Esophagus squamous epithelium (tissue), 5 donors: ENCODE measurements at places on chromosomes 3 and 15.

DNA sequence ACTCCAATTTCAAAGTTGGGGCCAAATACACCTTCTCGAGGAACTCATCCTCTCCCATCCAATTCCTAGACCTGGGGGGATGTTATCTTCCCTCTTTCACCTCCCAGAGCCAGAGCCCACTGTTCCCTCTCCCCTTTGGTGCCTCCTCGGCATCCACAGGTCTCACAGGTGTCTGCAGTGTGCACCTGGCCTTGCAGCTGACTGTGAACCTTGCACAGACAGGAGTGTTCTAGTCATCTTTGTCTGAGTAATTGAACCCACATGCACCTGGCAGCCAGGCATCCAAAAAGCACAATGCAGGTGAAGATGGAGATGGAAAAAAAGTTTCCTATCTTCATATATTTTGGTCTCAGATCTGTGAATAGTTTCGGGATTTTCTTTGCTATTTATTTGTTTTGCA lies 30.8 kb downstream of the PCOLCE2 start:
- no peak for DNase-seq

- DNase-seq, result no peak
Measured at GRCh38 chr3:127768346-127769008, 53.8 kb downstream of the MGLL start.

GRCh38 chr15:71813723-71814470 lies 3.5 kb downstream of the NR2E3 start:
- no peak for DNase-seq

GRCh38 chr15:27214961-27215360 lies 244.0 kb downstream of the GABRG3 start:
- DNase-seq, result no peak

DNA sequence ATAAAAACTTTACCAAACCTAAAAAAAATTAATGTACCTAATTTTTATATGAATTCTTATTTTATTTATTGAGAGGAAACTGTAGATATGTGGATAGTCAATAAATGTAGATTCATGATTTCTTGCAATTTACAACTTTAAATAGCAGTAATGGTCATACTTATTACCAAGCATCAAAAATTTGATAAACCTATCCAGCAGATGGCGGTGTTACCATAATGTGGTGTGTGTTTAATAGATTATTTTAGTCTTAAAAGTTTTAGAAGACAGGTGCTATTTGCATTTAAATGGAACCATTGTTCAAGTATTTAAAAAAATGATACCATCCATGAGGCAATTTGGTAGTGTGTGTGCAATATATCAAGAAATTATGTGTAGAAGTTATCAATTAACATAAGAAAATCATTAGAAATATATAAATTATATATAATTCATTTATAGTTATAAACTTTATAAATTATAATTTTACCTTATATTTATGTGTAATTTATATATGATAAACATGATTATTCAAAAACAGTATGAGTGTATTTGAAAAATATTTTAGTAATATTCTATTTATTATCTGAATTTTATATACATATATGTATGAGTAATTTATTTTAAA lies 176.0 kb upstream of the BCHE start:
- DNase-seq, result no peak

GRCh38 chr3:138381413-138381901 lies 33.1 kb downstream of the MRAS start:
- DNase-seq, result no peak

- no peak for DNase-seq
Measured at GRCh38 chr3:33313331-33313730, 36.1 kb downstream of the FBXL2 start.

DNA sequence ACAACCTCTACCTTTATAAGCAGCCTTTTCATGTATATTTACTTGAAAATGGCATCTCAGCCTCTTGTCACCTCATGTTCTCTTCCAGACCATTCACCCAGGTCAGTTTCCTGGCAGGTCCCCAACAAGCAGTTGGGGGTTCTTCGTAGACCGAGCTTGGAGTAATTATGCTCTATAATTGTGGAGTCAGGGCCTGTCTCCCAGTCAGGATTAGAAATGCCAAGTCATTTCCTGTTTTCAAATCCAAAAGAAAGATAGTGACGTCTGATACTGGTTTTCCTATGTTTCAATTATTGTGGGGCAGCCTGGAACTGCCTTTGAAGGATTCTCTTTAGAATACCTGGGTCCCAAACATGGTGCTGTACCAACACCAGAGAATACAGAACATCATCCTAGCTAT lies 430.6 kb downstream of the MECOM start:
- no peak for DNase-seq

DNA sequence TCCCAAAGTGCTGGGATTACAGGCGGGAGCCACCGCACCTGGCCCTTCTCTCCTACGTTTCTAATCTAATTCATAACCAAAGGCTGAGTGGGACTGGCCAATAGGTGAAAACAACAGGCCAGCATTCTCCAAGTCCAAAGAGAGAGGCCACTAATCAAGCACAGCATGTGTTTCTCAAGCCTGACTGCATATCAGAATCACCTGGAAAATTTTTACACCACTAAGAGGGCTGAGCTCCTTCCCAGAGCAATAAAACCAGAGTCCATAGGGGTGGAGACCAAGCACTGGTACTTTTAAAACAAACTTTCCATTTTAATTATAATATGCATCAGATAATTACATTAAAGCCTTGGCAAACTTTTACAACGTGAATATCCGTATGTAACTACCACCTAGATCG lies 254.4 kb downstream of the OPA1 start:
- no peak for DNase-seq

DNA sequence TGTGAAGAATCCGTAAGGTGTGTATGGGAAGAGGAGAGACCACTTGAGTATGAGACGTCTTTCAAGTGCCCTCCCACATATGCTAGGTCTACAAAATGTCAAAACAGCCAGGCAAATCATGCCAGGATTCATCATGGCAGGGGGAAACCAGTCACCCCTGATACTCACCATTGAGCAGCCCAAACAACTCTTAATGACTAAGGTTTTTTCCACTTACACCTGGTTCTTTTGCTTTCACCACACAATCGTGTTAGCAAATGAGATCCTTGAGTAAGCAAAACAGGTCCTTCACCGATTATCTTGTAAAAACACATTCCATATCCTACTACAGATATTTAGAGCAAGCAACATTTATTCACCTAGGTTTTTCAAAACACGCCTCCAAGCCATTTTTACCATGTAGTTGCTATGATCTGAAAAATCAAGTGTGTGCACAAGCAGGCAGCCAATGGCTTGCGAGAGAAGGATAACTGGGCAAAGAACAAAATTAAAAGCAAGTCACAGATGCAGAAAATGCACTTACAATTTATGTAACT lies 177.5 kb upstream of the LPP start:
- DNase-seq, result no peak

DNA sequence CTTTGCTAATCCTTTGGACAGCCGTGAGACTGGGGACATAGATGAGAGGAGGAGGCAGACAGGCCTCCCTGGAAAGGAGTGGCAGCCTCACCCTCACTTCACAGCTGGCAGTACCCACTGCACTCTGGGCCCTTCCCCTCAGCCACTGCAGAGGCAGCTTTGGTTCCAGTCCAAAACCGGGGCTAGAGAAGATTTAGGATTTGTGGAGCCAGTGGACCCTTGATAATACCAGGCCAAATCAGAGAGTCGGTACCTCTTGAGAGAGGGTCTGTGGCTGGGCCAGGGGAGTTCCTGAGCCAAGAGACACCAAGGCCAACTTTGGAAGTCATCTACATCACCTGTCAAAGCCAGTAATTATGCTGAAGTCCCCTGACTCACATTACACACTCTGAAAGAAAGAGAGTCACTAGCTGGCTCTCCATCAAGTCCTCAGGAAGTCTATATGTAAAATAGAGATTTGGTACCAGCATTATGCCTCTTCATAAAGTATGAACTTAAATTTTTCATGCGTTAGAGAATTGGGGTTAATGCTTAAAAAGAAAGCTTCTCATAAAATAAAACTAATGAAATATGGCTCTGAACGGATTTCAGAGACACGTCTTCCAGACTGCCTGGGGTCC lies 244.1 kb upstream of the SEMA6D start:
- DNase-seq, result no peak

- no peak for DNase-seq
Measured at GRCh38 chr3:166177130-166177529, 339.9 kb upstream of the BCHE start.

- DNase-seq, result no peak
Measured at GRCh38 chr15:41634072-41634626, 26.1 kb upstream of the MGA start.

GRCh38 chr15:94083467-94084052 lies 147.8 kb upstream of the MCTP2 start:
- DNase-seq, result no peak

GRCh38 chr3:152266221-152266995 lies 2.3 kb upstream of the MBNL1 start:
- peak; percentile 7 for DNase-seq

DNA sequence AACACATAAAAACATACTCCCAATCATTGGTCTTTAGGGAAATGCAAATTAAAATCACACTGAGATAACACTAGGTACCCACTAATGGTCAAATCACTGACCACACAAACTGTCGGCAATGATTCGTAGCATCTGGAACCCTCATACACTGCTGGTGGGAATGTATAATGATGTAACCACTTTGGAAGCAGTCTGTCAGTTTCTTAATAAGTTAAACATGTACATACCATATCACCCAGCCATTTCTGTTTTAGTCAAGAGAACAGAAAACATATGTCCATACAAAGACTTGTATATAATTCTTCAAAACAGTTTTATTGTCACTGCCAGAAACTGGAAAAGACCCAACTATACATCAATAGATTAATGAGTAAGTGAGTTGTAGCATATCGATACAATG lies 63.3 kb upstream of the LRRC3B start:
- DNase-seq, result no peak

DNA sequence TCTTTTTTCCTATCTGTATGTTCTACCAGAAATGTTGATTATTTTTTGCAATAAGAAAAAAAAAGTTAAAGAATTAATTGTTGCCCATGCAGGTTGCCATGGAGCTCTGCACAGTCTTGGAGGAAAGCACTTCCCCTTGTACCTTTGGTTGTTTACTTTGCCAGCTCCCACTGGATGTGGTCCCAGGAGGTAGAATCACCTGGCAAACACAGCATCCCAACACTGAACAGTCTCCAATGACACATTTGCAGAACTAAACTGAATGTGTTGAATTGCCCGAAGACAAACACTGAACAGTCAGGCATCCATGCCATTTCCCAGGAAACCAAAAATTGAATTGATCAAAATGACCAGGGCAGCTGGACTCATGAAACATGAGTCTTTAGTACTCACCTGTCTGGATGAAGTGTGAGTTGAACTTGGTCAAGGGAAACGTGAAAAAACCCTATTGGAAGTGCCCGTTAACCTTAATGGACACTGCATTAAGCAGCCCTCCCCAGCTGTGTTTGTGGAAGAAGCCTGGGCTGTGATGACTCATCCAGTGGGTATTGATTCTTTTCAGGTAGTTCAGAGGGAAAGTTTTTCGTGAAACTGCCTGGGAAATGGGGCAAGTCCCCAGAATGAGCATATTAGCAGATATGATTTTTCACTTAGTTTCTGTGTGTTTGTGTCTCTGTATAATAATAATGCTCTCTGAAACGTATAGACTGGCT lies 284.7 kb upstream of the STT3B start:
- no peak for DNase-seq

GRCh38 chr3:124839896-124840295 lies 47.3 kb downstream of the ITGB5 start:
- DNase-seq, result no peak

- no peak for DNase-seq
Measured at GRCh38 chr3:48621461-48621869, at the start of gene TMEM89. Gene TMEM89 (minus strand): TSS chr3:48621769. CDS start chr3:48621756, 13 bp downstream.

- no peak for DNase-seq
Measured at GRCh38 chr15:74043425-74044266, 38.7 kb downstream of the GOLGA6A start.

DNA sequence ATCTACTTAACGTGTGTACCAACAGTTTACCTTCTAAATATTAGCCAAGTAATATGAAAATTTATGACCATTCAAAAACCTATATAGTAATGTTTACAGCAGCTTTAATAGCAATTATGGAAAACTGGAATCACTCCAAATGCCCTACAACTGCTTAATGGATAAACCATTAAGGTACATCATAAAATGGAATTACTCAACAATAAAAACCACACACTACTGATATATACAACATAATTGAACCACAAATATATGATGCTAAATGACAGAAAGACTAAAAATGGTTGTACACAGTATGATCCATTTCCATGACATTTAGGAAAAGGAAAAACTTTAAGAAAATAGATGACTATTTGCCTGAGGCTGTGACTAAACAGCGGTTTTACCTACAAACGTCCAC lies 467.1 kb upstream of the EPHA6 start:
- no peak for DNase-seq

- DNase-seq, result no peak
Measured at GRCh38 chr3:5071061-5071460, 51.0 kb upstream of the ARL8B start.

DNA sequence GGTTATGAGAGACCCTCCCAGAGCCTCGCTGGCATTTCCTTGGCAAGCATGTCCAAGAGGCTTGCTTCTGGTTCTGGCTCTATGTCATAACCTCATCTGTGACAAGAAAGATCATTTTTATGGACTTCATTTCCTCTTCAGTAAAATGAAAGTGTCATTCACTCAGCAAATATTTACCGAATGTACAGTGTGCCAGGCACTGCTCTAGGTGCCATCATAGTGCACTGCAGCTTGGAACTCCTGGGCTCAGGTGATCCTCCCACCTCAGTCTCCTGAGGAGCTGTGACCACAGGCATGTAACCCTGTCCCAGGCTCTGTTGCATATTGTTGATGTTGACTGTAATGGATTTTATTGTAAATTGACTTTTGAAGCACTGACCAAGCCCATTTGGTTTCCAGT lies 18.7 kb upstream of the ITPKA start:
- no peak for DNase-seq

GRCh38 chr3:180383332-180384020 lies 218.5 kb upstream of the TTC14 start:
- DNase-seq, result no peak

DNA sequence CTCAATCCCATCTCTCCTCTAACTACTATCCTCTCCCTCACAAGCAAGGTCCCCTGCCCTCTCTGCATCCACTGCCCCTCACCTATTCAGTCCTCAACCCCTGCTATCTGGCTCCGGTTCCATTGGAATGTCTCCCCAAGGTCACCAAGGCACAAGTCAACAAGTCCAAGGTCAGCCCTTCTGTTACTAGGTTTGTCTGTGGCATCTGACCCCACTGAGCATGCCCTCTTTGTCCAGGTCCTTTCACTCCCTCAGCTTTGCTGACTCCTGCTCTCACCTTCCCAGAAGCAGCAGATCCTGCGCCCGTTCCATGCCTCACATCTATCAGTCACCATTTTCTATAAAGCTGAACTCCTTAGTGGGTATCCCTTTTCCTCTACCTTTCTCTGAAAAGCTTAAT lies 8.3 kb upstream of the SEMA7A start:
- DNase-seq, result no peak
